Esophagus mucosa (tissue), 1 donor: ENCODE measurements at places on chromosomes 7 and 10. TPM values are rescaled to one million over a fixed set of nuclear protein-coding genes. Genes with fewer than 3 reads are reported as not detected.

SPDYE2 gene
- not detected for total RNA-seq

- ATAC-seq, result no peak
These were observed 63.8 kb upstream of the SMNDC1 start for GRCh38 chr10:110368556-110368955.

GRCh38 chr10:121949049-121949448, 21.2 kb upstream of the ATE1 start:
- no peak for ATAC-seq

PNLIPRP3 gene
- total RNA-seq, result 1.2 TPM

GRCh38 chr7:85823396-85824080, 636.7 kb upstream of the SEMA3D start:
- no peak for ATAC-seq

DNA sequence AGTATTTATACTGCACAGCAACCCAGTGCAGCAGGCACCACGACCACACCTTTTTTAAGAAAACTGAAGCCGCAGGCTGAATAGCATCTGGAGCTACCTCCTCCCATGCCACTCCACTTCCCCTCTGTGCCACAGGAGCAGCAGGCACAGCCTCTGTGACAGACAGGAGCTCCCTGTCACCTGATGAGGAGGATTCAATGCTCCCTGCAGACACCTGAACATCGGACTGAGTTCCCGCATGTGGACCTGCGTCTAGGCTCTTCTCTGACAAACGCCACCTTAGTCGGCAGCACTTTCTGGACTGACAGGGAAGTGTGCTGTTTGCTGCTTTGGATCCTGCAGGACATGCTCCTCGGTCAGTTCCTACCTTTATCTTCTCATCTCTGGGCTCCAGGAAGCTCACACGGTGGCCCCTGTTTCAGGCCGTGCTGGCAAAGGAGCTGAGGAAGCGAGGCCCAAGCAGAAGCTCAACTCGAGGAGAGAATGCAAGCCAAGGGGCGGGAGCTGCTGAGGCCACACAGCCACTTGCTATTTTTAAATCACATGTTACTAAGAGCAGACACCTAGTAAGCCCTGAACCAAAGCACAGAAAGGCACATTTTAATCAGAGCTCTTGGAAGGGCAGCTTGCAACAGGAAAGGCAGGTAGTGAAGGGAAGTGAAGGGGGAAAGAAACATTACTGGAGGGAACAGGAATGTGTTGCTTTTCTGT, 56.6 kb downstream of the VOPP1 start:
- no peak for ATAC-seq

CARD11 gene
- 0.80 TPM for total RNA-seq

- no peak for ATAC-seq
These were observed 39.4 kb downstream of the ABLIM1 start for GRCh38 chr10:114618722-114619121.

FFAR4 gene
- total RNA-seq, result 0.16 TPM

DNA sequence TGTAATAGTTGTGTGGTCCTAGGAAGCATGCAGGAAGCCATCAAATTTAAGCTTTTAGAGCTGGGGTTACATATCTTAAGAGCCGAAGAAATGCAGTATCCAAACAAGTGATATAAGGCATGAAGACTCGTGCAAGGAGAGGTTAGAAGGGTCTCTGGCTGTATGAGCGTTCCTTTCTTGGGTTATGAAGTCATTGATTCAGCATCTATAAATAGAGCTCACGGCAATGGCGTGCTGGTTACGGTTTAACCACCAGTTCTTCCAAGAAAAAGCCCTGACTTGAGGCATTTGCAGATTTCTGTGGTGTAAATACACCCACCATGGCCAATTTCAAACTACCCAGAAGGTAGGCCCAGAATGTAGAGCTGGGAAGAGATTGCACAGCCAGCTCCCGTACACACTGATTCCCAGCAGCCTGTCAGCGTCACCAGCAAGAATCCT, 72.0 kb upstream of the KAT6B start:
- ATAC-seq, result no peak

DNA sequence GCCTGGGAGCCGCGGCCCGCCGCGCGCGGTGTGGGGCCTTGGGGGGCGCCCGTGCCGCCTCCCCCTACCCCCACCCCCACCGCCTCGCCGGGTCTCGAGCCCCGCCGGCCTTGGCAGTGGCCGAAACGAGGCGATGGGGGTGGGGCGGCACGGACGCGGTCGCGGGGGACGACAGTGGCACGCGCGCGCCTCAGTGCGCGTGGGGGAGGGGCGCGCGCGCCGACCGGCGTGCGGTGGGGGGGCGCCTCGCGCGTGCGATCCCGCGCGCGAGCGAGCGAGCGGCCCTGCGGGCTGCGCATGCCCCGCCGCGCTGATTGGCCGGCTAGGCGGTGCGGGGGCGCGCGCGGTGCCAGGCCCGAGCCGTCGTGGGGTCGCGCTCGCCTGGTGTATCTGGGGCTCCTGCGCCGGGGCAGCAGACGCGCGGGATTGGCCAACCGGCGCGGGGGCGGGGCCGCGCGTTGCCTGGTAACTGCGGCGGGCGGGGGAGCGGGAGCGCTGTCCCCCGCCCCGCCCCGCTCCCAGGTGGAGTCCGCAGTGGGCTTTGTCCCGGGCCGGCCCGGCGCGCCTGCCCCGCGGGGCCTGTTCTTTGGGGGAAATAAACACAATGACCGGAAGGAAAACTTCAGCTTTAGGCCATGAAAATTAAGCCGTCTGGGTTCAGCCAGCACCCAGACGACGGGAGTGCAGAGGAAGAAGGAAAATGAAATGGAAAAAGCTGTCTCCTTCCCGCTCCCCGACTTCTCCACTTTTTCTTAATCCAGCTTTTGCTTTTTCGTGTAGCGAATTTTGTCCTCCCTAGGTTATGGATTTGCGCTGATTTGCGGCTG, 873 bp downstream of the GTF2I start:
- ATAC-seq, result peak; percentile 75

GSTO1 gene
- 52.4 TPM for total RNA-seq

FAM20C gene
- total RNA-seq, result 12.6 TPM

GRCh38 chr7:116886543-116887156, 24.3 kb downstream of the CAPZA2 start:
- peak; percentile 20 for ATAC-seq

OR2A7 gene
- 5.7 TPM for total RNA-seq

AFAP1L2 gene
- 22.8 TPM for total RNA-seq

GRCh38 chr7:157685430-157686284, 348.9 kb downstream of the DNAJB6 start:
- no peak for ATAC-seq

DNA sequence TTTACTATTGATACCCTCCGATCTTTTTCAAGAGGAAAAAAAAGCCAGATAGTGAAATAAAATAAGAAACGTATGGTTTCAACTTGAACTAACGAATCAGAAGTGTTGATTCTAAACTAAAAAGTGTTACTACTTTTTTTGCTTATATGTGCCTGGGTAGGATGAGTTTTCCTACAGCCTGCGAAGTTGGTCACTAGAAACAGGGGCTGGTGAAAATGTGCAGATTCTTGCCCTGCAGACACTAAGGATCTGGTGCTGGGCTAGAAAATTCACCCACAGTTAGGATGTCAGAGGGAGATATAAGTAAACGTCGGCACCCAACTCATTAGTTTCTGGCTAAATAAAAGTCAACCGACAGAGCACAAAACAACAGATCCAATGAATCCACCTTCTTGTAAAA, 298.7 kb upstream of the NFE2L3 start:
- no peak for ATAC-seq

DNA sequence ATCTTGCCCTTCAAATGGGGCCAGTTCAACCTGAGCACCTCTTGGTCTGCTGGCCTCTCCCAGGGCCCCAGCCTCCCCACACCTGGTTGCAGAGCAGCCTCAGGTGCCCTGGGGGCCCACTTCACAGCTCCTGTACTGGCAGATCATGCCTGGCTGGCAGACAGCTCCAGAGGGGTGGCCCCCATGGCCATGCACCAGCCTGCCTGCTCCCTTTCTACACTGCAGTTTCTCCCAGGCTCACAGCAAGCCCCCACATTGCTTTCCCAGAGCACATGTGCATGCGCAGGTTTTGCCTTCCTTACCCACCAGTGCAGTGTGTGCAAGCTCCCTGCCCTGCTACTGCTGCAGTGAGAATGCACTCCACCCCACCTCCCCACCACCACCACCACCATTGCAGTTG, 9.8 kb upstream of the MIOS start:
- ATAC-seq, result no peak

CFTR gene
- 0.60 TPM for total RNA-seq

DNA sequence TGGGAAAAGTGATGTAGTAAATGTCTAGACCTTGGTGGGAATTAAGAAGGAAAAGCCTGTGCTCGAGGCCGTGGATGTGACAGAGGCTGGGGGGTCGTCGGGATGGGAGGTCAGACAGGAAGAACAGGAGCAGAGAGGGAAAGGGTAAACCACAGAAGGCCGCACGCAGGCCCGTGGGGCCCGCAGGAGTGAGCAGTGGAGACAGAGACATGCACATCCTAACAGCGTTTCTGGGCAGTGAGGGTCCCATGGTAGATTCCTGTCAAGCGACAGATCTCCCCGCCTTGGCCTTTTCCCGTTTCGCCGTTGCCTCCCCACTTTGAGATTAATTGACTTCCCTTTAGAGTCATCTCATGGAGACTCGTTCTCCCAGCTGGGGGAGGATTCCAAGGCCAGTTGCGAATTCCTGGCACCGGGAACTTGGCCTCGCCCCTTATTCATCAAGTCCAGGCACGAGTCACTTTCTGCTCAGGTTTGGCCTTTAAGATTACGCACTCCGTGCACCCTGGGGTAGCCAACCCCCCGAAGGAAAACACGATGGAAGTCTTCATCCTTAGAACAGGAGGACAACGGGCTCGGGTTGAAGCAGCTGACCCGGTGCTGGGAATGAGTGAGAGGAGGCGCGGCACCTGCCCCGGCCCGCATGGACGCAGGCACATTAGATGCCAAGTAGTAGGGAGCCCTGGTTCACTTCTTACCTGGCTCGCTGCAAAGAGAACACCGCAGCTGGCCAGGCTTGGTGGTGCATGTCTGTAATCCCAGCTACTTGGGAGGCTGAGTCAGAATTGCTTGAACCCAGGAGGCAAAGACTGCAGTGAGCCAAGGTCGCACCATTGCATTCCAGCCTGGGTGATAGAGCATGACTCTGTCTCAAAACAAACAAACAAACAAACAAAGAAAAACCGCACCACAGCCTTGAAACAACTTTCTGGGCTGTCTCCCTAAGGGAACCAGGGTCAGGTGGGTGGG, 315.2 kb upstream of the SHH start:
- peak; percentile 59 for ATAC-seq

PARD3 gene
- total RNA-seq, result 64.5 TPM

TMEM213 gene
- not detected for total RNA-seq

METTL27 gene
- total RNA-seq, result 1.9 TPM

DNA sequence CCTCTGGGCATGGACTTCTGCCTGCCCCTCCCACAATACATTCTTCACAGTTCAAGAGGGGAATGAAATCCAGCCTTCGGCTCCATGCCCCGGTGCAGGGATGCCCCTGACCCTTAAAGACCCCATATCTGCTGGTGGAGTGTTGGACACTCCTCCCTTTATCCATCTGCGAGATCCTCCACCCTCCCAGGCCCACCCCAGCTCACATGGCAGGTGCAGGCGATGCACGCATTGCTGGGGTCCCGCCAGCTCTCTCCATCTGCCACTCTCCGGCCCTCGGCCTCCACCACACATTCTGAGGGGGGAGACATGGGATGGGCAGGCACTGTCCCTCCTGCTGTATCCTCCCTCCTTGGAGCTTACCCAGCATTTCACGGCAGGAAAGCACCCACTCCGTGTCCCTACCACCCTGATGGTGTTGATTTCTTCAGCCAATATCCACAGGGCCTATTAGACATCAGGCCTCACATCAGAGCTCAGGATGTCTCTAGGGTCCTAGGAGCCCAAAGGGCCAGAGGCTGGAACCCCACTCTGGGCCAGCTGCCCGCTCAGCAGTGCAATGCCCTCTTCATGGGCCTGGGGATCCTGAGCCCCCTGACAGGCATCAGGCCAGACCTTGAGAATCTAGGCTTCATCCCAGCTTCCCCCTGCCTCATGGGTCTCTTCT, 18.3 kb downstream of the ATP6V1F start:
- ATAC-seq, result no peak

PTPRN2 gene
- 0.44 TPM for total RNA-seq

DNA sequence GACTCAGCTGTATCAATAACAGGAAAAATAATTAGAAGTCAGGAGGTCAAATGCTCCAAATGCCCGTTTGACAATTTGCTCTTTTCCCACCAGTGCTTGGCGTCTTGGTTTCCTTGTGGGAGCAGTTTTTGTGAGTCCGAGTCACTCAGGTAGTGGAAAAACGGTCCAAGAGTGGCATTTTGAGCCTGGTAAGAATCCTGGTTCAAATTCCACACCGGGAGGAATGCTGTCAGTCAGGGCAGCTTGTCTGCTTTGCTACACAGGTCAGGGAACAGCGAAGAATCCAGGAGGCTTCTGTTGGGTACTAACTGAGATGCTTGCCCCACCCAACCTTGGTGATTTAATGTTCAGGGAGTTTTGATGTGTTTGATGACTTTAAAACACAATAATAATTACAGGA, 209.5 kb downstream of the HERPUD2 start:
- ATAC-seq, result no peak

AP3M1 gene
- 22.6 TPM for total RNA-seq

UTF1 gene
- total RNA-seq, result not detected

DNA sequence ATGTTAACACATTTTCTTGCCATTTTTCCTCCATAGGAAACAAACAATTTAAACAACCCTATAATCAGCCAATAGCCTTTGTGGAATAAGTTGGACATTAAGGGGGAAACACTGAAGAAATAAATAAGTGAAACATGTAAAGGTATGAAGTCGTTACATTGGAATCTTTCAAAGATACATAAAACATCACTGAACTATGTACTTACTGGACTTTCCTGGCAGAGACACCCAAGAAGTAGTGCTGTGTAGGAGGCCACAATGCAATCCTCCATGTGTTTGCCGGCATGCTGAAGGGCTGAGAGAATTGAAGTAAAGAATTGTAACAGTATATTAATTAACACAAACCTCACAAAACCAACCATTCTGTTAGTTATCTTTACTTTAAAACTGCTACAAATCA, 76.5 kb upstream of the GRID1 start:
- no peak for ATAC-seq

GRCh38 chr10:119090968-119091367, 10.4 kb upstream of the EIF3A start:
- peak; percentile 95 for ATAC-seq

DNA sequence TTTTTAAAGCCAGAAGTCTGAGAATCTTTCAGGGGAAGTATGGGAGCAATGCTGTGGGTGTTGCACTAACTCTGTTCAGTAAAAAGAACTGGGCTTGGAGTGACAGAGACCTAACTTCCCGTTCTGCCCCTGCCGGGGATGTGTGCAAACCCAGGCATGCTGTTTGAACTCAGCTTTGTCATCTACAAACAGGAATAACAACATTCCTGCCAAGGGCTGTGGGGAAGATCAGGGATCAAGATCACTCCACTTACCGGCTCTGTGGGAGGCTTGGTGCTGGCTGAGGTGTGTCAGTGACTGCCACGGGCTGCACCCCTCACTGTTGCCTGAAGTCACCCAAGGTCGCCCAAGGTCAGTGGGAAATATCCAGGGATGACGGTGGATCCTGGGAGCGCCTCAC, 23.1 kb upstream of the DRGX start:
- ATAC-seq, result peak; percentile 100

- ATAC-seq, result no peak
These were observed 24.8 kb upstream of the ZNF800 start for GRCh38 chr7:127417346-127417745.

MMRN2 gene
- 9.0 TPM for total RNA-seq

UNCX gene
- not detected for total RNA-seq

HGF gene
- 0.76 TPM for total RNA-seq
